HEK293T (cell line): ENCODE measurements at places on chromosomes 12 and 14.

DNA sequence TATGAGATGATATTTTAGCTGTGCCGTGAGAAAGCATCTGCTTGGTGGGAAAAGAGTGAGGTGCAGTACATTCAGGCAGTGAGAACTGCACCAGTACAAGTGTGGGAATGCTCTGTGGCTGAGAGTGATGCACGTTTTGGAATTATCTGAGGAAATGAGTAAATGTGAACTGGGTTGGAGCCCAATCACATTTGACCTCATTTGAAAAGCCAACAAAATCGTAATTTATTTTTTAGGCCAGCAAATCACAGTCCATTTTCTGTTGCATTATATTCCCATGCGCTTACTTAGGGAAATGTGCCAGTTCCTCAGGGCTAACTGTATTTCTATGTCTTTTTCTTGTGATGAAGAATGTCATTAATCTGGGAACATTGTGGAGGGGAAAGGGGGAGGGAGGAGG, 77.3 kb downstream of the SNAPC1 start:
- DNase-seq = no peak

DNA sequence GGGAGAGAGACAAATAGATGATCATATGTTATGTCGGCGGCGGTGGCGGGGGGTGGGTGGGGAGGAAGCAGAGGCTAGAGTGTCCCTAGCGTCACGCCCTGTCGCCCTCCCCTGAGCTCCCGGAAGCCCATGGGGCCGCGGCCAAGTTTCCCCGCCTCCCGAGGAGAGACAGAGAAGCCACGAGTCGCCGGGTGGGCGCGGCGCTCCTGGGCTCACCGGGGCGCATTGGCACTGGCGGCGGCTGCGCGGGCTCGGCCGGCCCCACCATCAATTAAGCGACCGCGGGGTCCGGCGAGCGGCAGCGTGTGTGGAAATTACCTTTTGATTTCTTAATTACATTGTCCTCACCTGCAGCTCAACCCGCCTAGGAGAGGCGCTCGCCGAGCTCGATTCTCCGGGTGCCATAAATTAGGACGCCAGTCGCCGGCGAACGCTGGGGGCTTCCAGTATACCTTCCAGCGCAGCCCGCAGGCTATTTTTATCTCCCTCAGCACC, 119.9 kb upstream of the LHX5 start:
- DNase-seq = peak; percentile 48

- DNase-seq = no peak
Observed at GRCh38 chr14:23362200-23362599, 2.8 kb downstream of the EFS start.

DNA sequence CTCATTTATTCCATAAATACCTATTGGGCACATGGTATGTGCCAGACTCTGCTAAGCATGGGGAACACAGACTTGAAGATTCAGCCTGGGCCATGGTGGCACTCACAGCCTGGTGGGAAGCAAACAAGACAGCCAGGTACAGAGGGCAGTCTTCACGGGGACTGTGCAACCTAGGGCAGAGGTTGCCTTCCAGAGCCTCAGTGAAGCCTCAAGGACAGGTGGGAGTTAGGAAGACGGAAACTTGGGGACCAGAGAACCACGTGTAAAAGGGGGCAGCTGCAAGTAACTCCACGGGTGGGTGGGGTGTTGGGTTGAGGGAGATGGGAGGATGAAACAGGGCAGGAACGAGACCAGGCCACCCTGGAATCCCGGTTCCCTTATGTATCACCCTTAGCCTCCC, 980 bp upstream of the LTBR start:
- DNase-seq = no peak
